Activated CD4-positive, alpha-beta T cell treated with anti-CD3 and anti-CD28 coated beads, Interleukin-2, amount 50 U/mL, for 48 hours (primary cell): ENCODE measurements at places on chromosomes 12 and 14.

GRCh38 chr12:79411791-79412190 is 279.0 kb downstream of the PAWR start:
- no peak for DNase-seq

- DNase-seq: peak; percentile 66
Measured at GRCh38 chr12:91109148-91109564, 2.1 kb downstream of the LUM start.

GRCh38 chr12:67377021-67377420 is 107.9 kb downstream of the CAND1 start:
- no peak for DNase-seq

GRCh38 chr12:92505254-92506231 is 197.2 kb upstream of the PLEKHG7 start:
- DNase-seq: peak; percentile 72

DNA sequence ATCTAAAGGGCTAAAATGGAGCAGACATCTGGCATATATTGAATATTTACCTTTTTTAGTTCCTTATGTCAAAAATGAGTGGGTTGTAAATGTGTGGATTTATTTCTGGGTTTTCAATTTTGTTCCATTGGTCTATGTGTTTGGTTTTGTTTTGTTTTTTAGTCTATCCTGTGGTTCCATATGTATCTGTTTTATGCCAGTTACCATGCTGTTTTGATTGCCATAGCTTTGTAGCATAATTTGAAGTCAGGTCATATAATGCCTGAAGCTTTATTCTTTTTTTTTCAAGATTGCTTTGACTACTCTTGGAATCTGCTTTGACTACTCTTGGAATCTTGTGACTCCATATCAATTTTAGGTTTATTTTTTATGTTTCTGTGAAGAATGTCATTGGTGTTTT is 133.2 kb downstream of the MIPOL1 start:
- no peak for DNase-seq

GRCh38 chr12:33634544-33634943 is 194.9 kb upstream of the SYT10 start:
- DNase-seq: no peak

DNA sequence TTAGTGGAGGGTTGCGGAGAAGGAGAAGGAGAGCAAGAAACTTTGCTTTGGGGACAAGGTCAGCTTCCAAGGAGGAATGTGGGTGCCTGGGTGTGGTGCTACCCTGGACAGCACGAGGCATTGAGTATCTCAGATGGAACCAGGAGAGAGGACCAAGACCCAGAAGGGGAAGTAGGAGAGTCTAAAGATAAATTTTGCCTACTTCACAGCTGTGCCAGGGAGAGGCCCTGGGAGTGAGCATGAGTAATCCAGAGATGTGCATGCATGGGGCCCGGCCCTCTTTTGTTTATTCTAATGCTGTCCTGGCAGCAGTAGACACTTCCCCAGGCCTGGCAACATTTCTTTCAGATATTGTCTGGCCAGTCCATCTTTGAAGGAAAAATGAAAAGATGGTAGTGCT is 49.5 kb upstream of the GNPNAT1 start:
- no peak for DNase-seq

GRCh38 chr12:50517421-50518048 is 12.8 kb downstream of the DIP2B start:
- DNase-seq: no peak
